Fibroblast of villous mesenchyme (primary cell): ENCODE measurements at places on chromosomes 12 and 14.
A peak's percentile ranks its signal among the peaks of the same experiment; 100 is the strongest.

- no peak for DNase-seq
Measured at GRCh38 chr12:127121494-127122084, 1145.4 kb upstream of the TMEM132C start.

- DNase-seq: peak; percentile 69
Measured at GRCh38 chr12:92503029-92503931, 199.5 kb upstream of the PLEKHG7 start.

DNA sequence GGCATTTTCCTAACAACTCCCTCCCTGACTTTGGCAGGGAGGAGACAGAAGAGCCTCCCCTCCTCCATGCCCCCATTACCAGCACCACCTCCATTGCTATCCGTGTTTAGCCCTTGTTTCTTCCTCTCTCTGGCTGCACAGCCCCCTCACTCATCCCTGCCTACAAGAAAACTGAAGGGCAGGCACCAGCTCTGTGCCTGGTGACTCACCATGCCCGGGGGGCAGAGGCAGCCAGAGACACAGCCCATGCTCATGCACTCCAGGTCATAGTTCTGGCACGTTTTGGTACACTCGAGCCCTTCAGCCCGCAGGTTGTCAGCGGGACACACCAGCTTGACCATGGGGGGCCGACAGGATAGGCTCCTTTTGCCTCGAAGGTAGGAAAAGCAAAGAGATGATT is 80.4 kb downstream of the VWF start:
- DNase-seq: no peak

GRCh38 chr14:72333357-72333756 is 401.1 kb downstream of the RGS6 start:
- DNase-seq: no peak

DNA sequence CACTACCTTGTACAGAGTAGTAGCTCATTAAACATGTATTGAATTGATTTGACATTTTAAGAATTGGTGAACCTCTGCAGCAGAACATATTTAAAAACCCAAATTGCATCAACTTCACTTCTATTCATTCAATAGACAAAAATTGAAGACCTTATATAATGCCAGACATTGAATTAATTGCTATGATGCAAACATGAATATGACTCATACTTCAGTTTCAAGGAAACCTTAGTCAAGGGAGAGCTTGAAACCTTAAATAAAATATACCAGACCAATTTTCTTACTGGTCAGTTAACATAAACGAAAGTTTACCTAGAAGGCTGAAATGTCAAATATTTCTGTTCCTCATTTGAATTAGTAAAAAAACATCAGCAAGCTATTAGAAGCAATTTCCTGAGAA is 5.0 kb upstream of the MGAT4C start:
- peak; percentile 10 for DNase-seq

DNA sequence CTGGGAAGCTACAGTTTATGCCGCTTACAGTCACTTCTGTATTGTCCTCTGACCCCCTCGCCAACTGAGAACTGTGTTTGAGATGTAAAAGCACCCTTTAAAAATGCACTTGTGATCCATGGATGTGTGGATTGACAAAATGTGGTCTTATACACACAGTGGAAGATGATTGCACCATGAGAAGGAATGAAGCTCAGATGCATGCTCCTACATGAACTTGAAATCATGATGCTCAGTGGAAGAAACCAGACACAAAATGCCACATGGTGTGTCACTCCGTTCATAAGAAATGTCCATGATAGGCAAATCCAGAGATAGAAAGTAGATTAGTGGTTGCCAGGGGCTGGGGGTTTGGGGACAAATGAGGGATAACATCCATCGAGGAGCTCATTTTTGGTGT is 58.0 kb downstream of the PITPNM2 start:
- DNase-seq: no peak

DNA sequence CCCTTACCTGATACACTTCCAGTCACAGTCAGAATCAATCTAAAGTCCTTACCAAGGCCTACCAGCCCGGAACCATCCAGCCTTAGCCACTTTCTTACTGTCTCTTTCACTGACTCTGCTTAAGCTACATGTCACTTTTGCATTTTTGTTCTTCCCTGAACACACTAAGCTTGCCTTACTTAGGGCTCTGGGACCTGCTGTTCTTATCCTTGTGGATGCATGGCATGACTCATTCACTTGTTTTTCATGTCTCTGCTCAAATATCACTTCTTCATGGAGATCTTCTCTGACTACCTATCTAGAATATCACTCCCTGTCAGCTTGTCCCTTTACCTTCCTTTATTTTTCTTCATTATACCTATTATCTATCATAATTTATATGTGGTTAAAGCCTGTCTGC is 65.6 kb upstream of the ZDHHC17 start:
- DNase-seq: no peak
